ENCODE measurements at places on chromosomes 12 and 14.

- no peak for DNase-seq
Measured at GRCh38 chr12:80936642-80937390, 918 bp downstream of the LIN7A start.

GRCh38 chr12:125650587-125650986 lies 585.4 kb downstream of the AACS start:
- DNase-seq = no peak

DNA sequence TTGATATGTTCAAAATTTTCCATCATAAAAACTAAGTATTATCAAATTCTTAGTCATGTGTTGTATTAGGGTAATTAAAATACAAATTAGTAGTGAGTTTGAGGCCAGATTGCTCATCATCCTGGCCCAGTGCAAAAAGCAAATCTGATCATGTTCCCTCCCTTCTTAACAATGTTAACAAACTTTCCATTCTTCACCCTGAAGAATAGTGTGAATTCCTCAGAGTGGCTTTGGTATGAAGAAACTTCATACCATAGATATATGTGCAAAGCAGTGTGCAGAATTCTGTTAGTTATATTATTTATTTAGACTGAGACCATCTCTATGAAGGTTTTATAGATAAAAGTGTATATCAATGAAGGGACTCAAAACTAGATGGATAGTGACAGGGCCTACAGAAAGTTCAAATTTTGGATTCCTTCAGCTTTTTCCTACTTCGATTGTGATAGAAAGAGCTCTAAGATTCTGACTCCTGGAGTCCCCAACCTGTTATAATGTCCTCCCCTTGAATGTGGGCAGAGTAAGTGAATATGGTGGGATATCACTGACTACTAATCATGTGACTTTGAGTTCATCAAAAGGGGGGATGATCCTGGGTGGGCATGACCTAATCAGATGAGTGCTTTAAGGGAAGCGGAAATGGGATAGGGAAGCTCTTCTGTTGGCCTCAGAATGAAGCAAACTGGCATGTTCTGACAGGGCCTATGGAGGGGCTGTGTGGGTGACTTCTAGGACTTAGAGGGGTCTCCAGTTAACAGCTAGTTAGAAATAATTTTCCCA lies 271.4 kb downstream of the BTG1 start:
- no peak for DNase-seq

DNA sequence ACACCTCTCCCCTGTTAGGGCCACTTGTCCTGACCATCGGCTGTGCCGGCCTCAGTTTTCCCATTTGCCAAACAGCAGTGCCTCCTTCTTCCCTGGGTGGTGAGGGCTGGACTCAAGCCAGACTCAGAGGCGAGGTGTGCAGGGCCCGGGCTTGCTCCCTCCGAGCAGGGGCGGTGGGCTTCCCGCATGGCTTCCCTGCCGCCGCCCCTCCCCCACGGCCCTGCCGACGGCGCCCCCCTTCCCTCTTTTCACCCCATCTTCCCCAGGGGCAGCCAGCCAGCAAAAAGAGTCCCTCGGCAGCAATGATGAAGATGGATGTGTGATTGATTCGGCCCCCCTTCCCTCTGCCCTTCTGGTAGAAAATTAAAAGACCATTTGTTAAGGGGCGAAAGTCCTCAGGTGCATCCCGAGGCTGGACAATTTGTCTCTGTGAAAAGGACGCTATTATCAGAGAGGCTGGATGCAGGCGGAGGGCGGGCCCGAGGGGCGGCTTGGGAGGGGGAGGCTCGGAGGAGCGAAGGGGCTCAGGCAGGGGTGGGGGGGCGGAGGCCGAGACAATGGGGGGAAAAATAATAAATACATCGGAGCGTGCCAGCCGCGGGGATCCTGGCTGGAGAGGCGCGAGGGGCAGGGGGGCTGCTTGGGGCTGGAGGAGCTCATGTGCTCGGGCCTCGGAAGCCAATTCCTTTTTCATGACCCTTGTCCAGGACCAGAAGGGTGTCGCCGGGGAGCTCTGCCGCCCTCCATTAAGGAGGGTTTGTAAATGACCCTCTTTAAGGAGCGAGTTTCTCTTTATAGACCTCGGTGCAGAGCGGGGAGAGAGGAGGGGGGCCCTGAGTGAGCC lies 48.0 kb upstream of the LHX5 start:
- no peak for DNase-seq

DNA sequence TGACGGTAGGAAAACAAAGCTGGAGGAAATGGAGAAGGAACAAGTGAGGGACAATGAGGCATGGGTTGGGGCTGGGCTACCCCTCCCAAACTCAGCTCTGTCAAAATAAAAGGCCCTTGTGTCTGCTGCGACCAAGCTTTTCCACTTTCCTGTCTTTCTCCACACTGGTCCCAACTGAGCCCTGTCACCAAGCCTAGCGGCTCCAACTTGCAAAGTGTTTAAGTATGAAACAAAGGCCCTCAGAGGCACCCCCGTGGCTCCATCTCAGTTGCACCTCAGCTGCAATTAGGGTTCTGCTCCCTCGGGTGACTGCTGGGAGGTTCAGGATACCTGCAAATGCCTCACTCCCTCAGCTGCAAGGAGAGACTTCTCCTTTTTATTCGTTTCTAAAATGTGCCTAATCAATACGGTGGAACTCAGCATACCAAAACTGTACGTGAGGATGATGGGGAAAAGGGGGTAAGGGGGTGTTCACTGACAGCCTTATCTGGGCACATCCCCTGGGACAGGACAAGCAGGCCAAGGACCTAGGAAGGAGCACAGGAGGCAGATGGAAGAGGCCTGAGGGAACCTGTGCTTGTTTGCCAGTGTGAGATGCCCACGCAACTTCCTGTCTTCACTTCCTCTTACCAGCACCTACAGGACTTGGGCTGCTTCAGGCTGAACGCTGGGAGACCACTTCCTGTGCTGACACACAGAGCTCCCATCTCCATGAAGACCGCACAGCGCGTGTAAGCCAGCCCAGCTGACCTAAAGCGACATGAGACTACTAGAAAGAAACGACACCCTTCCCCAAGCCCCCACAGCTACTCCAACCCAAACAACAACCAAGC lies 8.9 kb downstream of the VAMP1 start:
- peak; percentile 95 for DNase-seq

DNA sequence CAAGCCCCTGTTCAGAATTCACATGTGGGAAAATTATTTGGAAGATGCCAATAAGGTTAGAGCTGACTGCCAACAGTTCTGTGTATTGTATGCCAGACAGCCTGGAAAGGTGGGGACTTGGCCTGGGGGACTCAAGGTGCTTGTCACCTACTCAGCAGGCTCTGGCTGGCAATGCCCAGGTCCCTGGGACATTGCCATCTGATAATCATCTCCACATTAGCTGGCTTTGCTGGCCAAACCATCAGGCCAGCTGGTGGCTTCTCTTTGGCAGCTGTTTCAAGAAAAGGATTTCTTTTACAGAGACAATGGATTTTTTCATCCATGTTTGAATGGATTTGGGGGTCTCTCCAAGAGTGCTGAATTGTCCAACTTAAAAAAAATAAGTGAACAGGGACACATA lies 165.2 kb downstream of the BRMS1L start:
- no peak for DNase-seq

GRCh38 chr12:69475237-69475975 lies 5.2 kb downstream of the FRS2 start:
- DNase-seq = no peak

- no peak for DNase-seq
Measured at GRCh38 chr14:69937367-69938081, 58.3 kb downstream of the SMOC1 start.

DNA sequence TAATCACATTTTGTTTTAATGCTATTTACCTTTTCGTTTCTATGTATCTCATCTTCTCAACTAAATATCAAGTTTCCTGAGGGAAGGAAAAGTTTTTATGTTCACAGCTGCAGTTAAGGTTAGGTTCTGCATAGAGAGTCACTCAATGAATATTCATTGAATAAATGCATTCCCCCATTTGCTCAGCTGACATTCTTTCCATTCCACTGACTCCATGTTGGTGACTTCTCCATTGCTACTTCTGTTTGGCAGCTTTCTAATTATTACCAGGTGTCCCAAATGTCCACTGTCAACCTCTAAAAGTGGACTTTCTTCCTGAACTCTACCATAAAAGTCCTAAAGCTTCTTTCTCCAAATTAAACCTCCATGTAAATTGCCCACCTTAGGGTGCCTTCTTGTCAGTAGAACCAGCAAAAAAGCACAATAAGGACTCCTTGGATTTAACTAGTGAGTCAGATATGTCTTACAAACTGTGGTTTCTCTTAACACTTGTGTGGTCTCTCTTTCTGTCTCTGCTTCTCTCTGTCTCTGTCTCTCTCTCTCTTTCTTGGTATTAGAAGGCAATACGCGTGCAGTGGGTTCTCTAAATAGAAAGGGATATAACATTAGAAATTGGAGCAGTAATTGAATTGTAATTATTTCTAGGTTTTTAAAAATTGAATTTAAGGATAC lies 85.9 kb downstream of the TMEM117 start:
- no peak for DNase-seq

- DNase-seq = no peak
Measured at GRCh38 chr14:105925615-105926372, 399.4 kb downstream of the TMEM121 start.

DNA sequence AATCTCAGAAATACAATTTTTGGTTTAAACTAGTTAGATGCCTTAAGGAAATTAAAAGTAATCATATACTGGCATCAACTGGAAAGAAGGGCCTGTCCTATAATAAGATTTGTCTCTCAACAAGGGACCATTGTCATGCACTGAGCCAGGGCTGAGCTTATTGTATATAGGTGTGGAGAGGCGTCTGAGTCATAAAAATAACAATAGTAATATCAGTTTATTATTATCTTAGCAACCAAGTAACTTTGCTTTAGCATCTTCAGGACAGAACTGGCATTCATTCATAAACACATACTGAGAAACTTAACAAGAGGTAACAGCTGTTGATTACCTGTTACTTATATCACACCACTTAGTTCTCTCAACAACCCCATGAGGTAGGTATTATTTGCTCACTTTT lies 7.1 kb downstream of the KRT75 start:
- DNase-seq = no peak

- no peak for DNase-seq
Measured at GRCh38 chr12:125100551-125101434, 35.6 kb downstream of the AACS start.

- no peak for DNase-seq
Measured at GRCh38 chr12:38872561-38872960, 32.8 kb downstream of the CPNE8 start.

DNA sequence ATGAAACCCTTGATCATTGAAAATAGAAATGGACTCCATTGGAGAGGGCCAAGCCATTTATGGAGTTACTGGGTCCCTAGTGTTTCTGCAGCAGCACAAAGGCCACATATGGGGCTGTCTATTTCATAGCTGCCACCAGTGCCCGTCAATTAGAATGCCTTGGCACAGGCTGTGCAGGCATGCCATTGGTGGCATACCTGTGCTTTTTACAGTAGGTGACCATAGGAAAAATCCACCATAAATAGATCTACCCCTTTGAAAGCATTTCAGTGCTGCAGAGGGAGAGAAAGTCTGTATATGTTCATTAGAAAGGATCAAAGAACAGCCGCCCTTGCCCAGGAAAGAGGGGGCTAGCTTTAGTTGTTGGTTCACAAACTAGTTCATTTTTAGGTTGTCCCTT lies 13.1 kb downstream of the MYBPC1 start:
- no peak for DNase-seq
